ENCODE measurements at places on chromosomes 3 and 15. TPM values are rescaled to one million over a fixed set of nuclear protein-coding genes. Genes with fewer than 3 reads are reported as not detected.

Gene CSNK1G1
- 16.7 TPM for total RNA-seq

Gene CHRD
- 0.39 TPM for total RNA-seq

Gene IMPG2
- not detected for total RNA-seq

Gene SLC2A2
- not detected for total RNA-seq

Gene PLS1
- 12.0 TPM for total RNA-seq

Gene MINAR1
- 0.53 TPM for total RNA-seq

Gene GRK7
- total RNA-seq = not detected

Gene MEGF11
- 0.62 TPM for total RNA-seq

Gene FANCD2
- total RNA-seq = 18.7 TPM

Gene TMIE
- 0.28 TPM for total RNA-seq

Gene GNAT1
- total RNA-seq = not detected

Gene ADGRG7
- total RNA-seq = not detected

Gene CSPG4
- total RNA-seq = 0.19 TPM

Gene TMEM212
- total RNA-seq = not detected

Gene CBLB
- 16.2 TPM for total RNA-seq

Gene SPATA12
- 0.44 TPM for total RNA-seq

Measured in A549 treated with GW870086 at 1 μM for 4 hours (cell line).